Spinal cord (tissue), 10 donors: ENCODE measurements at places on chromosomes 7 and 10. TPM values are rescaled to one million over a fixed set of nuclear protein-coding genes. Genes with fewer than 3 reads are reported as not detected.

GRCh38 chr7:7209412-7210050 lies 27.2 kb downstream of the C1GALT1 start:
- DNase-seq, result no peak

SPDYE3 gene
- not detected for total RNA-seq

DNA sequence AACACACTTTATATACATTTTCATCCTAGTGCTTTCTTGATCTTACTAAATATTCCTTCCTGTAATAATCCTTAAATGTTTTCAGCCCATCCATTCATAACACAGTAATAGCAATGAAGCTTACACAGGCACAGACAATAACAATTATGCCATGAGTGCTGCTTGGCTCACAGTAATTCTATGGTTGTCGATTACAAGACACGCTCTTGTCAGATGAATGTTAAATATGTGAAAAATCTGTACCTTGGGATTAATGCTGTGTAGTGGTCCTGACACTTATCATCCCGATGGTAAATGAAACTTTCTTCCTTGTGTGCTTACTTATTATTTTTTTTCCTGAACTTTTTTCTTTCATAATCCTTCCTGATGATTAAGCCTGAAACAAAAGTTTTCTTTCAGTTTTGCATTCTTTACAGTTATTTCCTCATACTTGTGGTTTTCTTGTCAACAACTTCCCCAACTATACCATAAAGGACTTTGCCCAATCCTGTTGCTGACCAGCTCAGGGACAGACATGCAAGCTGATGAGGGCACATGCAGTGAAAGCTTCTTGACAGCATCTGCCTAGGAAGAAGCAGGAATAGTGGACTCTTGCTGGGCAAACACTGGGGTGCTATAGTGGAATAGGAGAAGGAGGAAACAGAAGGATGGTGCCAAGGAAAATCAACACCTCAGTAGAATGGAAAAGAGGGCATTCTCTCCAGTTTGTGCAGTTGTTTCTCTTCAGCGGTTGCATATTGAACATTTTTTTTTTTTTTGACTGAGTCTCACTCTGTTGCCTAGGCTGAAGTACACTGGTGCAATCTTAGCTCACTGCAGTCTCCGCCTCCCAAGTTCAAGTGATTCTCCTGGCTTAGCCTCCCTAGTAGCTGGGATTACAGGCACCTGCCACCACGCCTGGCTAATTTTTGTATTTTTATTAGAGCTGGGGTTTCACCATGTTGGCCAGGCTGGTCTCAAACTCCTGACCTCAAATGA lies 6.7 kb upstream of the MGAM2 start:
- DNase-seq, result no peak

DNA sequence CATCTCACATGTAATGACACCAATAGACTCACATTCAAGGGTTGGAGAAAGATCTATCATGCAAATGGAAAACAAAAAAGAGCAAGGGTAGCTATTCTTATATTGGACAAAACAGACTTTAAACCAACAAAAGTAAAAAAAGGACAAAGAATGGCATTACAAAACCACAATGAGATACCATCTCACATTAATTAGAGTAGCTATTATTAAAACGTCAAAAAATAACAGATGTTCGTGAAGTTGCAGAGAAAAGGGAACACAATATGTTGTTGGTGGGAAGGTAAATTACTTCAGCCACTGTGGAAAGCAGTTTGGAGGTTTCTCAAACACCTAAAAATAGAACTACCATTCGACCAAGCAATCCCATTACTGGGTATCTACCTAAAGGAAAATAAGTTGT lies 197.0 kb downstream of the SNX13 start:
- DNase-seq, result no peak

DNA sequence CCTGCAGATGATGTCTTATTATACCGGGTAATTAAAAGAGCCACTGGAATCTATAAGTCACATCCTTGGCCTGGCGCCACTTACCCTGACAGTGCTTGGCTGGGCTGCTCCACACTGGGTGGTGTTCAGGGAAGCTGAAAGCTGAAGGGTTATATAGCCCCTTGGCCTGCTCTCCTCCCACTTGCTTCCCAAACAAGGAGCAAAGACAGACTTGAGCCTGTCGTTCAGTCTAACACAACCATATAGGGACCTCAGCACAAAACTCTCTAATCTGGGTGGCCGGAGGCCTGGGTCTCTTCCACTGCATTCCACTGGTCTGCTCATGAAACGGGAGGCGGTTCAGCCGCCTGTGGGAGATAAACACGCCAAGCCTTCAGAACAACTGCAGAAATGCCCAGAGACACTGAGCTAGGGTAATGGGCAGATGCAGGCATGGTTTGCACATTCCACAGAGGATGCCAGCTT lies at the start of gene ACTA2:
Gene ACTA2, minus strand, starts transcription at position 127 of the 465 bp plus-strand sequence. CDS start 3,843 bp downstream, outside the sequence.
- DNase-seq, result peak; percentile 30

NODAL gene
- 2.2 TPM for total RNA-seq

PBLD gene
- 7.9 TPM for total RNA-seq

DNA sequence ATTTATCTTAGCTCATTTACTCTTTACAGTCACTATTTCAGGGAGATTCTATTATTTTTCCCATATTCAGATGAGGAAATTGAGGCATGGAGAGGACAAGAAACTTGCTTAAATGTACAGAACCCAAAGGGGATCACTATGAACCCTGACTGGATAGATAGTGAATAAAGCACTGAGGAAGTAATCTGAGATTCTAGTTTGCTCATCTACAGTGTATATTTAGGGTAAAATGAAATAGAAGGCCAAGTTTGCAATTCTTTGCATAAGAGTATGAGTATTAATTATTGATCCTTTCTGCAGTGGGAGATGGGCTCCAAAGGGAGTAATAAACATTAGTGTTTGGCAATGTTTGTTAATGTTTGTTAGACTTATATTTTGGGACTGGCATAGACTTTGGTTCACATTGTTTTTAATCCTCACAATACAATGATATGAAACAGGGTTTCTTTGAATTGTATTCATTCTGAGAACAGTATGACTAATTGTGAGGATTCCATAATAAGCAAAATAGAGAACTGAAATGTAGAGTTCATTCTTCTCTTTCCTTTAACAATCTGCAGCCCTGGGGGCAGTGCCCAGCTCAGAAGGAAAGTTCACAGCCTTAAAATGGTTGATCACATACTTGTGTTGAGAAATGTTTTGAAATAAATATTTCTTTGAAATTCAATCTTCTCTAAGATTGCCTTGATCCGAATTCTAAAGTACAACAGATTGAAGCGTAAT lies 131.0 kb upstream of the ZNF804B start:
- DNase-seq, result no peak

- DNase-seq, result no peak
Observed at GRCh38 chr10:19762026-19762425, 54.2 kb upstream of the PLXDC2 start.

DNA sequence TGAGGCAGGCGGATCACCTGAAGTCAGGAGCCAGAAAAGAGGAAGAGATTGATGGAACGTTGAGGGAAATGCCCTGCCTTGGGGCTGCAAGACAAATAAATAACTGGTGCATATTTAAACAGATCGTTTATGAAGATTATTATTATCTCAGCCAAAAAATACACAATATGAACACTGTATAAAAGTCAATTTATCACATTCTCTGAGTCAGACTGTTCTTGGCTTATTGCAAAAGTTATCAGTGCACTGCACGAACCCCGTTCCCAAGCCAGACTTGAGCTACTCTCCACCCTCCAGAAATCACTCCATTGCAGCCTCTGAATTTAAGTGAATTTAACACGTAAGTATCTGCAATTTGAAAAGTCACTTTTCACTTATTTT lies 1.6 kb downstream of the DNMBP start:
- no peak for DNase-seq

- no peak for DNase-seq
Observed at GRCh38 chr7:77740257-77740656, 44.0 kb downstream of the RSBN1L start.
